ENCODE measurements at places on chromosomes 16 and 17.

DNA sequence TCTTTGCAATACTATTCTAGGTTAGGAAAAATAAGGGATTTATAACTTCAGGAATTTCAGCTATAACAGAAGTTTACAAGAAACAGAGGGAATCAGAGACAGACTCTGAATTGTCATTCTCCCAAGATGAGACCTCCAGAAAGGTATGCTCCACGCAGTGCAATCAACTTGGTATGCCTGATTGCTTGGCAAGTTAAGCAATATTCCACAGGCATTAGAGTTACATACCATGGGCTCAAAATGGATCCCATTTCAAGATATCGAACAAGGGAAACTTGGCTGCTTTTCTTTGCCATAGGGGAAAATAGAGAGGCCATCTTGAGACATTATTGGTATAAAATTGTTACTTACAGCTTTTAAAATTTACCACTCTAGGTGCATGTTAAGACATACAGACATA is 615.6 kb upstream of the SOX9 start:
- DNase-seq, result no peak

- no peak for DNase-seq
Observed at GRCh38 chr16:70582280-70582978, 58.8 kb downstream of the SF3B3 start.

- DNase-seq, result no peak
Observed at GRCh38 chr17:9521062-9521461, 54.6 kb downstream of the STX8 start.

DNA sequence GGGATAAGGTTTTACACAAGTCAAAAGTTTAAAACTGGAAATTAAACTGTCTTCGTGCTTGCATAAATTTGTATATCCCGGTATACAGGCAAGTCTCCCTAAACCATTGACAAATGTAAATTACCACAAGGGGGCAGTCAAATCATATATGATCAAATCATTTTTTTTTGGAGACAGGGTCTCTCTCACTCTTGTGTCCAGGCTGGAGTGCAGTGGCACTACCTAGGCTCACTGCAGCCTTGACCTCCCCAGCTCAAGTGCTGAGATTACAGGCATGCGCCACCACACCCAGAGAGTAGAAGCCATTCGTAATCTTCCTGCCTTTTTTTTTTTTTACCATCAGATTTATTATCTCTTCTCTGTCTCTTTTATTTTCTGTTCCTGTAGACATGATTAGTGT is 18.5 kb downstream of the TOP2A start:
- DNase-seq, result no peak

DNA sequence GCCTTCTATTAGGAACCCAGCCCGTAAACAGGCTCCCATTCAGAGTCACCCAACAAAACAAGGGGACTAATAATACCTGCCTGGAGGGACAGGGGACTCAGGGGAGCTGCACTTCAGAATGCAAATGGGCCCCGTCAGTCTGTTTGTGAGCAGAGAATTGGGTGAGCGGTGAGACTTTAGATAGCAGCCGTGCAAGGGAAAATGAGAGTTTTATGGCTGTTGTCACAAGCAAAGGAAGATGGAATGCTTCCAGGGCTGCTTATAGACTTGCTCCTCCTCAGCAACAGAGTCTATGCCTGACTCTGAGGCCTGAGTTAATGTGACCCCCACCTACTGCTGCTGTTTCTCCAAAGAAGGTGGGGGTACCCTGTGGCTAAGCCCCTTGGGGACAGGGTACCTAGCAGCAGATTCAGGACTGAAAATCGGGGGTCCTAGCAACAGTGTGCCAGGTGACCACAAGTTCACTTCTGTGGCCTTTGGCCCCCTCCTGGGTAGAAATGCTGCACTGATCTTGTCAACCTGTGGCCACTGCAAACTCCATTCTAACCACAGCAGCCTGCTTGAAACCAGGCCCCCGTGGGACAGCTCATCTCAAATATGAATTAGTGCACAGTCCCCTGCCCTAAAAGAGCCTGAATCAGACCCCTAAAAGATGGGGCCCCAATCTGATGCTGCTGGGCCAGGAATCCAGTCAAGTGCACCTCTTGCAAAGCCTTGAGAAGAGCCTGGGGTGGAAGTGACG is 126.4 kb downstream of the C16orf78 start:
- DNase-seq, result no peak

DNA sequence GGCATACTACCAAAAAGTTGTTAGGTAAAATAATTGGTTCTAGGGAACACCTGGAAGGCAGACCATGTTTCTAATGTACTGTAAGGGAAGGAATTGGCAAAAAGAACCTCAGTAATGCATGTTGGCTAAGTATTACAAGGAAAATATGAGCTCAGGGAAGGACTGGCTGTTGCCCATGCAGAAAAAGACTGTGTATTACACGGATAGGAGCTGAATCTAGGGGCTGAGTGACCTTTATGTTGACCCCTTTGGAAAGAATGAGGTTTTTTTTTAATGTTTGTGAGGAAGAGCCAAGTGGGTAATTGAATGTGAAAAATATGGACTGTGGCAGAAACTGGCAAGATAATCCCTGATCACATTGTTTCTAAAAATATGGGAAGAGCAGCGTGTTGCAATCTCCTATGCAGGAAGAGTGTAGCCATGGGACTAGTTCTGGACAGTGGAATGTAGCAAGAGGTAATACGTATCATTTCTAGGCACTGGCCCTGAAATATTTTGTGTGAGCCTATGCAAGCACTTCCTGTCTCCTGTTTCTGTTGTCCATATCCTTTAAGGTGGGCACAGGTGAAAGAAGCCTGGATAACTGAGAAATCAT is 95.1 kb upstream of the CNTNAP4 start:
- DNase-seq, result no peak

DNA sequence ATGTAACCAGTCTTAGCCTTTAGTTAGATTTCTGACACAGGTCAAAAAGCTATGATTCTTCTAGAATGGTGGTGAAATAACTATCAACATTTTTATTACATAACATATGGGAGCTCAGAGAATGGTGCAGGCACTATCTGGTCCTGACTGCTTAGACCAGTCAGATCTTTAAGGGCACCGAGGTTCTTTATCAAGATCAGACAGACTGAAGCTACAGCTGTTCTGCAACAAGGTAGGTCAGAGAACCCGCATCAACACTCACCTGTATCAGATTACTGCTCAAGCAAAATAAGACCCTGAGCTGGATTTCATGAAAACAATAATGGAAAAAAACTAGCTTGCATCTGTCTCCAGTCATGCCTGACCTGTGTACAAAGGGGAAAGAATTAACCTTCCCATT is 160.4 kb downstream of the KCNJ2 start:
- no peak for DNase-seq

GRCh38 chr17:59488805-59489204 is 76.6 kb upstream of the DHX40 start:
- DNase-seq, result no peak

- no peak for DNase-seq
Observed at GRCh38 chr16:74291577-74292208, 4.9 kb upstream of the PSMD7 start.

DNA sequence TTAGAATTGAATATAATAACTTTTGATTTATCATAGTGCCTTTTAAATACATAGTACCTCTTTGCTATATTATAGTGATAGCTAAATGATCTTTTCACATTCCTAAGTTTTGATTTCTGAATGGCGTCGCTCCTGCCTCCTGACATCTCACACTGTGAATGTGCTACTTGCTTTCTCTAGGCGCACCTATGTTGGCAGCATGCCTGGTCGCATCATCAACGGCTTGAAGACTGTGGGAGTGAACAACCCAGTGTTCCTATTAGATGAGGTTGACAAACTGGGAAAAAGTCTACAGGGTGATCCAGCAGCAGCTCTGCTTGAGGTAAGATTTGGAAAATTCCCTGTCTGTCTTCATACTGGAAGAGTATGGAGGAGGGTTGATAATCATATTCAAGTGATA is 29.8 kb upstream of the ABCC11 start:
- DNase-seq, result no peak

GRCh38 chr17:29615048-29615385 is 7.7 kb downstream of the CORO6 start:
- peak; percentile 47 for DNase-seq

- no peak for DNase-seq
Observed at GRCh38 chr17:72600934-72601333, 480.1 kb downstream of the SOX9 start.

GRCh38 chr16:53974484-53975080 is 270.6 kb downstream of the FTO start:
- no peak for DNase-seq

- DNase-seq, result no peak
Observed at GRCh38 chr17:73620414-73620813, 23.8 kb downstream of the SDK2 start.

DNA sequence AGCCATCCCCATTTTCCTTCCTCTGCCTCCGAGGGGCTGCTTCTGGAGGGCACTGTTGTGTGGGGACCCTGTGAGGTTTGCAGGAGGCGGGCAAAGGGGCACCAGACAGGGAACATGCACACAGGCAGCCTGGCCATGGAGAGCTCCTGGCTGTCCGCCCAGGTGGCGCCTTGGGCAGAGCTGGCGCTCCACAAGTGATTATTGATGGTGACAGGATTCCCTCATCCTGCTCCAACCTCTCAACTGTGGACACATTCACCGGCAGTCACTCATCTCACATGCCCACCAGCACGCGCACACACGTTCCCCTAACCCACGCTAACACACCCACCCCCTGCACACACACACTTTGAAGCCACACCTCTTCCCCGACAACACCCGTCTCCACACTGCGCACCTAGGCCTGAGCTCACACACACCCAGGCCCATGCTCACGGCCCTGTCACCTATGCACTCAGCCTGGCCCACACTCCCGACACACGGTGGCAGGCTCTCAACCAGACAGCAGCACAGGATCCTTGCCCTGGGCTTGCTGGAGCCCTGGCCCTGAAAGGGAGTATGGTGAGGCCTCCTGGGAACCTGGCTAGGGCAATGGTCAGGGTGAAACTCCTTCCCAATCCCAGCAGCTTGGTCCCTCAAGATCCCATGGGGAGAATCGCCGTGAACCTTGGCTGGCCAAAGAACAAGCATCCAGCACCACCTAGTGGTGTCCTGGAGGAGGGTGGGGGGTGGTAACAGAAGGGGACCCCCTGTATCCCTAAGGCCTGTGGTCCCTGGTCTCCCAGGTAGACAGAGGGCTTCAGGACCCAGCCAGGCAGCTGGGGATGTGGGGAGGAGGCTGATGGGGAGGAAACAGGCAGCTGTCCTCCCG is 3.6 kb downstream of the PNMT start:
- no peak for DNase-seq

GRCh38 chr17:17710728-17711541 is 29.7 kb downstream of the RAI1 start:
- no peak for DNase-seq

GRCh38 chr17:49775546-49776260 is 11.8 kb upstream of the FAM117A start:
- no peak for DNase-seq

GRCh38 chr16:51049276-51049675 is 101.8 kb downstream of the SALL1 start:
- no peak for DNase-seq

DNA sequence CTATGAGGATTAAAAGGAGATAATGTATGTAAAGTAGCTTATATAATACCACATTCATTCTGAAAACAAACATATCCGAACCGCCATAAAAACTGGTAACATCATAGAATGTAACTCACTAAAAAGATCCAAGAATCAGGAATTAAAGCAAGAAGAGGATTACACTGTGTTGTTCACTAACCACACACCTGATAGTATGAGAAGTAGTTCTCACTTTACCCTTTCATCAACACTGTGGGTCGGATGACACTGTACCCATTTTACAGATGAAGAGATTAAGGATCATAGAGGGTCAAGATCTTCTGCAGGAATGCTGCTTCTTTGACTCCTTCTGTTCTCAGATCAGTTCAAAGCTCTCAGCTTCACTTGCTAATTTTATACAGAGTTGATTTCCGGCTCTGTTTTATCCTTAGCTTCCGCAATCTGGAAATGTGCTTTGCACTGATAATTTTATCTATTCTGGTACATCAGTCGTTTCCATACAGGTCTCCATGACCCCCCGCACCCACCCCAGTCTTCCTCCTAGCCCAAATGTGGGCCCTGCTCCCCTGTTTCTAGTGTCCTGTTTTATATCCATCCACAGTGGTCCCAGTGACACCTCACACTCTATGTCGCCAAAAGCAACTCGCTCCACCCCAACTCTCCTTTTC is 288.6 kb upstream of the CCL2 start:
- DNase-seq, result no peak

DNA sequence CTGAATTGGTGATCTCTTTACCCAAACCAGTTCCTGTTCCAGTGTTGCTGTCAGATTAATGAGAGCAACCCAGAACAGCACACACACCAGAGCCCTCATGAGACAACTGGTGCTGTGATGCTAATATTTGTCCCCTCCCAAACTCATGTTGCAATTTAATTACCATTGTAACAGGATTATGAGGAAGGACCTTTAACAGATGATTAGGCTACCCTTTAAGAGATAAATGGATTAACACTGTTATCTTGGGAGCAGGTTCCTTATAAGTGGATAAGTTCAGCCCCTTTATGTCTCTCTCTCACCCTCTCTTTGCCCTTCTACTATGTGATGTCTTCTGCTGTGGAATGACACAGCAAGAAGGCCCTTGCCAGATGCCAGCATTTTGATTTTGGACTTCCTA is 1.1 kb upstream of the CCDC182 start:
- DNase-seq, result no peak

GRCh38 chr17:56870081-56870651 is 36.2 kb downstream of the DGKE start:
- DNase-seq, result no peak

DNA sequence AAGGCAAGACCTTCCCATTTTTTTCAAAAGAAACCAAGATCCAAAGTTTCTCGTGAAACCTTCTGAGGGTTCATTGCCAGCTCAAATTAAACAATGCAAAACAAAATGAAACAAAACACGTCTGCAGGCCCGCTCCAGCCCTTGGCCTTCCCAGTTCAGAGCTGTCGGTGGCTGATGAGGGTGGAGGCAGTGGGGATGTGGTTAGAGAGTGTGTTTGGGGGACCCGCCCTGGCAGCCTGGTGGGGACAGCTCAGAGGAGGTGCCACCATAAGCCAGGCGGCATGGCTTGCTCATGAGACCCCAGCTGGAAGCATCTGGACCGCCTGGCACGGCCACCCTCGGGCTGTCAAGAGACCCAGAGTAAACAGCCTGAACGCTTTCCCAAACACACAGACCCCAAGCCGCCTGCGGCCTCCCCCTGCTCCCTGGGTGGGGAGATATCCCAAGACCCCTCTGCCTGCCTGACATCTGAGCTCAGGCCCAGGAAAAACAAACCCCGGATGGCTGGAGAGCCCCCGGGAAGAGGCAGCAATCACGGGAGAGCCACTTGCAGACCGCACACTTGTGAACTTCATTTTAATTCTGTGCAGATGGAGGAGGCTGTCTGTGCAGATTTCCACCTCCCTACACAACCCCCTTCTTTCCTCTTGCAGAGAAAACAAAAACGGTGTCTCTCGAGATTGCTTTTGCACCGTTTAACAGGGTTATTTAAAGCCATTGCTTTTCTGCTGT is 35.4 kb upstream of the LITAF start:
- peak; percentile 28 for DNase-seq

GRCh38 chr16:13906168-13907089 is 13.5 kb upstream of the ERCC4 start:
- DNase-seq, result no peak

Measured in stimulated activated CD8-positive, alpha-beta memory T cell treated with anti-CD3 and anti-CD28 coated beads, Interleukin-4, amount 100 ng/mL, for 1 hour (primary cell).